ENCODE measurements at places on chromosomes 12 and 14.

GRCh38 chr12:47021298-47021697, 58.1 kb upstream of the PCED1B start:
- peak; percentile 93 for DNase-seq
- H3K36me3 ChIP-seq: no peaks in the 10 kb centered on the region
- no peak overlapping the region for H3K27ac ChIP-seq
- no peaks in the 10 kb centered on the region for H3K27me3 ChIP-seq

- H3K4me3 ChIP-seq: peak overlapping the region; percentile 92
- no peaks in the 10 kb centered on the region for H3K27me3 ChIP-seq
- H3K36me3 ChIP-seq: no peaks in the 10 kb centered on the region
- DNase-seq: peak; percentile 16
- peaks cover 9% of the 10 kb centered on the region for H3K4me1 ChIP-seq
- H3K27ac ChIP-seq: peak overlapping the region; percentile 78
These were observed 398 bp upstream of the MSRB3 start for GRCh38 chr12:65277994-65278575.

DNA sequence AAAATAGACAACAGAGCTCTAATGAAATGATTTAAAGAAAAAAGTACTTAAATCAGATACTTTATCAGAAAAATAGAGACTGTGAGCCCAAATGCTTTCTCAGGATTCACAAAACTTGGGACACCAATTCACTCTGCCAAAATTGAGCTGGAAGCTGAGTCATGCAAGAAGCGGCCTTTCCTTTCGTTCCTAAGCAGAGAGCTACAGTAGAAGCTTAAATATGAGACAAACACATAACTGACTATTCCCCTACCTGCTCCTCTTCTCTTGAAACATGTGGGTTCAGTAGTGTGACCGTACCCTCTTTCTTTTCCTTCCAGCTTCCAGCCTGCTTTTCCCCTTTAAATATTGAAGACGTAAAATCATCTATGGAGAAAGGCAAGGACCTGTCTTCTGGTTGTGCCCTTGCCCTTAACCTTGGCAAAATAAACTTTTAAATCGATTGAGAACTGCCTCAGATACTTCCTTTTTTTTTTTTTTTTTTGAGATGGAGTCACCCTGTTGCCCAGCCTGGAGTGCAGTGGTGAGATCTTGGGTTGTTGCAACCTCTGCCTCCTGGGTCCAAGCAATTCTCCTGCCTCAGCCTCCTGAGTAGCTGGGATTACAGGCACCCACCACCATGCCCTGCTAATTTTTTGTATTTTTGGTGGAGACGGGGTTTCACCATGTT, 4.4 kb upstream of the SDS start:
- H3K4me3 ChIP-seq: no peak overlapping the region
- no peaks in the 10 kb centered on the region for H3K36me3 ChIP-seq
- H3K27me3 ChIP-seq: no peaks in the 10 kb centered on the region

DNA sequence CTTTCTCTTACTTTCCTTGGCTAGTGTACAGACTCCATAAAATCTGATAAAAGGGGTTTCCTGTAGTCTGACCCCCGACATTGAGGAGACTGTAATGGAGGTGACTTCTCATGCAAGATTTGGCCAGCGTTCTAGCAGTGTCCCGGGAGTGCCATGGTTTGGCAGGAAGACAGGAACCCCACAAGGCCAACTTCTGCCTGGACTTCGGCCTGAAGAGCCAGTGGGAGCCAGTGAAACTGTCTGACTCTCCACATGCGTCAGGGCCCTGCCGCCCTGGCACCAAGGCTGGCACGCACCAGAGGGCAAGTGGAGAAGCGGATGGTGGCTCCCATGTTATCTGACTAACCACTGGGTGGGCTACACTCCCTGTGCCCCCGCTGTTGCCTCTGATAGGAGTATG, 70.5 kb downstream of the TMEM260 start:
- H3K4me1 ChIP-seq: no peaks in the 10 kb centered on the region
- H3K27ac ChIP-seq: no peak overlapping the region
- H3K27me3 ChIP-seq: no peaks in the 10 kb centered on the region
- DNase-seq: no peak

DNA sequence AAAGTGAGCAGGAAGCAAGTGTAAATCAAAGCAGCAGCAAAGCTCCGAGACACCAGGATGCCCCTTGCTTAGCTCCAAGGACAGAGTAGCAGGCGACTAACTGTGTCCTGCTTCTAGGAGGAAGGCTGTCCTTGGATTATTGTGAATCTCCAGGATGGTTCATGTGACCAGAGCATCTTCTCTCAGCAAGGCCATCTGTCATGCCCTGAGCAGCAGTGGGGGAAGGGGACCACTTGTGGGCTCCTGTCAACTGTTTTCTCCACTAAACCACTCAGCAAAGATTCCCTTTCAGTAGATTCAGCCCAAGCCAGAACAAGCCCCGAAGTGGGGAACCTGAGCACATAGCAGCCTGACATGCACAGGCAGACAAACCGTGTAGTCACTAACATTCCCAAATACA, 19.4 kb downstream of the MAP3K9 start:
- H3K27me3 ChIP-seq: peaks cover 23% of the 10 kb centered on the region
- H3K36me3 ChIP-seq: peaks cover 18% of the 10 kb centered on the region
- no peak overlapping the region for H3K27ac ChIP-seq
- no peak for DNase-seq

DNA sequence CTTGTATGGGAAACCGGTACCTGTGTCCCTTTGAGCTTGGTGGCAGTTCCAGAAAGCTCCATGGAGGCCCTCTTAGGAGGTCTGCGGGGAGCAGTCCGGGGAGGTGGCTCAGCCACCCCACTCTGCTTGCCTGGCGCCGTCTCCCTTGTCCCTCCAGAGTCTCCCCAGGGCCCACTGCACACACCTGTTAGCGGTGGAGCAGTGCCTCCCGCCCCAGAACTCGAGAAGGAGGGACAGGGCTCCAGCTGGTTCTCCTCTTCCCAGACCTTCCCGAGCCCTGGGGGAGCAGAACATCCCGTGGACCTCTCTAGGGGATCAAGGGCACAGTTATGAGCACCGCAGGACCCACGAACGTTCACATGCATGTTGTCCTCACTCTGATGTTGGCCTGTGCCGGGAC, 10.8 kb downstream of the ASPG start:
- peaks cover 3% of the 10 kb centered on the region for H3K4me1 ChIP-seq
- H3K27ac ChIP-seq: no peak overlapping the region
- H3K27me3 ChIP-seq: peaks cover 26% of the 10 kb centered on the region
- no peak overlapping the region for H3K4me3 ChIP-seq
- DNase-seq: no peak
- H3K36me3 ChIP-seq: no peaks in the 10 kb centered on the region
